ENCODE measurements at places on chromosomes 5 and 9. TPM values are rescaled to one million over a fixed set of nuclear protein-coding genes. Genes with fewer than 3 reads are reported as not detected.

DNA sequence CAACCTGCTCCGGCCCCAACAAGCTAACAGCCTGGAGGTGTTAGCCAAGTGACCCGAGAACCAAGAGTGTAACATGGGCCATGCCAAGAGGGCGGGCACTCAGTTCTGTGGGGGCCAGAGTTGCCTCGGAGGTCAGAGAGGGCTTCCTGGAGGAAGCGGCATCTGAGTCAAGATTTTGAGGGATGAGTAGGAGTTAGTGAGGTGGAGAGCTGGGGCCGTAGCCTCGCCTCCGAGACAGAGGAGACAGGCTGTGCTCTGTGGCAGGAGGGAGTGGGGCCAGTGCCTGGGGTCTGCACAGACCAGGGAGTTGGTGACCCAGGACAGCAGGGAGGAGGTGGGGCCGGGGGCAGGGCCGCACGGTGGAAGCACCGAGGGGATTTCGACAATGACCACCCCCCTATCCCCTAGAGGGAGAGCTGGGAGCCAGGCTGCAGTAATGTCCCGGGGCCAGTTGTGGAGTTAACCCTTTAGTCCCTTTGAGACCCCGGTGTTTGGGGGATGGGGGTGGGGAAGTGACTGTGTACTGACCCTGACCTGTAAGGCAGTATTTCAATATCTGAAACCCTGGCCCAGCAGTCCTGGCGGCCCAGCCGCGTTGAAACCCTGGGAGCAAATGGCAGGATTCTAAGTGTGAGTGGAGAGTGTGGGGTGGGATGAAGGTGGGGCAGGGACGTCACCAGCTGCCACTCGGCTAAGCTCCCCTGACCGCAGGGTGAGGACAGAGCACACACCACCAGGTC lies 148.7 kb upstream of the COL5A1 start:
- no peak for DNase-seq
- no peak overlapping the region for H3K4me3 ChIP-seq
- H3K4me1 ChIP-seq = no peaks in the 10 kb centered on the region
- H3K27ac ChIP-seq = no peak overlapping the region

- H3K27ac ChIP-seq = no peak overlapping the region
- peaks cover 35% of the 10 kb centered on the region for H3K4me1 ChIP-seq
- no peak for DNase-seq
- H3K36me3 ChIP-seq = no peaks in the 10 kb centered on the region
- H3K27me3 ChIP-seq = no peaks in the 10 kb centered on the region
Measured at GRCh38 chr5:141783947-141784296, 94.3 kb downstream of the PCDH1 start.

DNA sequence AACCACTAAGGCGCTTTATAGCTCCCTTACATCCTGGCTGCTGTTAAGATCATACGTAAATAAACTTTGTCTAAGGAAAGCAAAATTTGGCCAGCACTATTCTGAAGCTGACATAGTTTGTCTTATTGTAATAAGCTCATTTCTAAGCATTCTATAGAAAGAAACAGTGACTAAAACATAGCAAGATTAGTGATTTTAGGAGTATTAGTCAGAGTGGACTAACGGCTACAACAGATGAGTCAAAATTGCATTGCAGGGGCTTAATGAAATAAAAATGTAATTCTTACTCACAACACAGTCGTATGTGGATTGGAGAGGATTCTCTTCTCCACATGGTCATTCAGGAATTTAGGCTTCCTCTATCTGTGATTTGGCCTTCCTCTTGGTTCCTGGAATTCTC lies 347.6 kb downstream of the GADD45G start:
- H3K4me1 ChIP-seq = no peaks in the 10 kb centered on the region
- H3K4me3 ChIP-seq = no peak overlapping the region
- H3K27me3 ChIP-seq = peaks cover 23% of the 10 kb centered on the region
- no peaks in the 10 kb centered on the region for H3K36me3 ChIP-seq
- H3K27ac ChIP-seq = no peak overlapping the region

The ISL1 gene
- not detected for total RNA-seq

DNA sequence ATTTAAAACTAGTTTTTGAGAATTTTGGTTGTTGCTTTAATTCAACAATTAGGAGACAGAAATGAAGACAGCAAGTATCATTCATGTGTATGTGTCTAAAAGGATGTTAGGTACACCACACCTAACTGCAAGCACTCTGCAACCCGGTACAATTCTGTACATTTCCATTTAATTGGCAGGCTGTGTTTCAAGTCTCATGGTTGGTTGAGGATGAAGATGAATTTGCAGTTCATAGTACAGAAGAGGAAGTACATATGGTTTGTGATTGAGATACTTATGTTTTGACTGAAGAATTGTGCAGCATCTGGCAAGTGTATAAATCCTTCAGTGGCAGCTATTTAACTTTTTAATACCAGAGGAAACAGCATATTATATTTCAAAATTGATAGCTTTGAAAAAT lies 628.7 kb upstream of the ZNF608 start:
- H3K36me3 ChIP-seq = no peaks in the 10 kb centered on the region
- no peak for DNase-seq
- H3K4me3 ChIP-seq = no peak overlapping the region
- H3K27me3 ChIP-seq = no peaks in the 10 kb centered on the region
- no peak overlapping the region for H3K27ac ChIP-seq

The ST8SIA4 gene
- total RNA-seq = 2.4 TPM

The TPRN gene
- total RNA-seq = 61.8 TPM
